ENCODE measurements at places on chromosomes 5 and 9.

DNA sequence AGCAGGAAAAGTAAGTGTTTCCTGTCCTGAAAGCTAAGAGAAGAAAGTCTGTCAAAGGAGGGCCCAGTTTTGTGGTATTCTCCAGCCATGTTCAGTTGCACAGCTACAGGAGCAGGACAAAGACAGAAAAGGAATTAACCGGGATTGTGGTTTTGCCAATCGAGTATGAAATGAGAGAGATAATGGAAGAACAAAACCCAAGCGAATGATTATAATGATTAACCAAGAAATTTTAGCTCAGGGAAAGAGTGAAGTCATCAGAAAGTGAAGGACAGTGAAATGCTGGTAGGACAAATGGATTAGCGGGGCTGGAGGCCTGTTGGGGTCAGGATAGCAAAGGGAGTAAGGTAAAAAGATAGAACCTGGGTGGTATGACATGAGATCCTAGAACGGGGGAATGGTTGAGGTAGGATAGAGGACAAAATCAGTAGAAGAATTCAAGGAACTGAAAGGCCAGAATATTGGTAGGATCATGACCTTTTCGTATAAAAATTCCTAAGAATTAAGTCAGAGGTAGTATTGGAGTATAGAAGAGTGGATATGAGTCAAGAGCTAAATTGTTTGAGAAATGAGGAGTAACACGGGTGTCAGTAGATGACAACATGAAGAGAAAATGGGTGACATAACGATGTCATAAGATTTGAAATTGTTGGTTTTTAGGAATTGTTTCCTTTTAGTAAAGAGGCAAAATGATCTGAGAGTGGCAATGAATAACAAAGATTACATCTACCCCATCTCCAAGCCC lies 52.8 kb downstream of the DIAPH1 start:
- no peak for DNase-seq

DNA sequence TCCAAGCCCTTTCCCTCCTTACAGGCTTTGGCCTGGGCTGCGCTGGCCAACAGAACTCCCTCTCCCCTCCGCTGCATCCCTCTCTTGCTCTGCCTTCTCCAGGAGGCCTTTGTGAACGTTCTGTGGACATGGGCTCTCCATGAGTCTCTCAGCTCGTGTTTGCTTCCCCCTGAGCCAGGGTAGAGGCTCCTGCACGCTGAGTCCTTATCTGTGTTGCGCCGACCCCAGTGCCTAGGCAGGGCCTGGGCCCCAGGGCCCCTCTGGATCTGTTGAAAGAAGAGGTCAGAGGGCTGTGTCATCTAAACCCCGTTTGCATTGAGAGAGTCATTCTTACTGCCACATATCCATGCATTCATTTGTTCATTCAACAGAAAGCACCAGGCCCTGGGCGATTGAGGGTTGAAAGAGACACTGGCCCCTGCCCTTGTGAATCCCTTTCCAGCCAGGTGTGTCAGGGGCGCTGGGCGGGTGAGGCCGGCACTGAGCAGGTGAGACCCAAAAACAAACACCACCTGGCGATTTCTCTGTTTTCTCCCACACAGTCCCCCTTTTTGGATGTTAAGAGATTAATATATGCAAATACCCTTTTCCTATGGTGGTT lies 111.2 kb upstream of the IER5L start:
- DNase-seq = no peak

- no peak for DNase-seq
Measured at GRCh38 chr9:115015018-115015635, 84.7 kb upstream of the TNFSF8 start.

DNA sequence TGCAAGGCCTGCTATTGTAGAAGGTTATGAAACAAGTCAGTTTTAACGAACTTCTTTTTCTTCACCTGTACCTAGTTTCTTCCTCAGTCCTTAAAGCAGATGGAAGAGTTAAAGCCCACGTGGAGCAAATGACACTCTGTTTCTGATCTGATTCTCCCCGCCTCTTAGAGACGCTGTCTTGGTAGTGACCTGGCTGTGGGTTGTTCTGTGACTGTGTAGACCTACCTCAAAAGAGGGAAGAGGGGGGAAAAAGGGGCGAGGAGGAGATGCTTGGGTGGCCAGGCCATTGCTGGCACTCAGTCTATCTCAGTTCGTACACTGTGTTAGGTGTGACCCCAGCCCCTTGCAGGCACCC lies 610 bp downstream of the GFRA3 start:
- DNase-seq = no peak

DNA sequence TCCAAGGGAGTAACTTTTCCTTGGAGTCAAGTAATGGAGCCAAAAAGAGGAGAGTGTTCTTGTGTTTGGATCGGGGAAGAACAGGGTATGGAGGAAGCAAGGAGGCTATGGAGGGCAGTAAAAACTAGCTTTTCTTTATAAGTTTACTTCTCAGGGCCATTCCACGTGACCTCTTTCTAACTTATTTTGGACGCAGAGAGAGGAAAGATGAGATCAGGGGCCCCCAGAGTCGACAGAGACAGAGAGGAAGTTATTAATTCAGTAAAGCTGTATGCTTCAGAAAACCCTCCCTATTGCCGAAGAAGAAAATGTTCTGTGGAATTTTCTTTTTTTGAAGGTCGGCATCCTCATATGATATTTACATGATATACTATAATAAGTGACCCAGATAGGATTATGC lies 233.8 kb upstream of the MPDZ start:
- DNase-seq = no peak
